ENCODE measurements at places on chromosomes 11 and 22.

DNA sequence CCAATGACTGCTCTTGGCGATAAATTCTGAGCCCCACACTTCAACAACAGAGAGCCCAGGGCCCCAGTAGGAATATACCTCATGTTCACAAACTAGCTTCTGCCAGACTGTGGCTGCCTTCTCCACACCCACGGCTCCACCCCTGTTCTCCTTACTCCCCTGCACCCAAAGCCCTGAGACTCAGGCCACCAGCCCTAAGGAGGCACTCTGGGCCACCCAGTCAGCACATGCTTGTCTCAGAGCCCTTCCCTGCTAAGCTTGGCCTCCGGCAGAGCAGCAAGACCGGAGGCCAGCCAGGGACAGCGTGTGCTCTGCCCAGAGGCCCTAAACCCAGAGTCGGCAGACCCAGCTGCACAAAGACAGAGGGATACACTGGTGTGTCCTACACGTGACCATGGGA lies 27.9 kb downstream of the SPATA19 start:
- no peak for DNase-seq

DNA sequence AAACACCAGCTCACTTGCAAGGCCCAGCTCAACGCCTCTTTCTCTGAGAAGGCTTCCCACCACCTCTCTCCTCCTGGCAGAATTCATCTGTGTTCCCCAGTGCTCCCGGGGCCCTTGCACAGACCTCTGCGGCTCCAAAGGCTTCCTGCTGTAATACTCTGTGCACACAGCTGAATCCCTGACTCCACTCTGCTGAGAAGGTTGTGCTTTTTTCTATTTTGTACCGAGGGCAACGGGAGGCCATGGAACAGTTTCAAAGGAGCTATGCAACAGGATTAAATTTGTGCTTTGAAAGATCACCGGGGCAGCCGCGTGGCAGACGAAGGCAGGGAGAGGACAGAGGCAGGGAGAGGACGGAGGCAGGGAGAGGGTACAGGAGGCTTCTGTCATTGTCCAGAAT lies 49.2 kb upstream of the SYT7 start:
- DNase-seq = no peak

- DNase-seq = no peak
Observed at GRCh38 chr11:62688491-62688890, 839 bp downstream of the LRRN4CL start.

GRCh38 chr22:43129426-43130425 lies 13.5 kb downstream of the MCAT start:
- no peak for DNase-seq

DNA sequence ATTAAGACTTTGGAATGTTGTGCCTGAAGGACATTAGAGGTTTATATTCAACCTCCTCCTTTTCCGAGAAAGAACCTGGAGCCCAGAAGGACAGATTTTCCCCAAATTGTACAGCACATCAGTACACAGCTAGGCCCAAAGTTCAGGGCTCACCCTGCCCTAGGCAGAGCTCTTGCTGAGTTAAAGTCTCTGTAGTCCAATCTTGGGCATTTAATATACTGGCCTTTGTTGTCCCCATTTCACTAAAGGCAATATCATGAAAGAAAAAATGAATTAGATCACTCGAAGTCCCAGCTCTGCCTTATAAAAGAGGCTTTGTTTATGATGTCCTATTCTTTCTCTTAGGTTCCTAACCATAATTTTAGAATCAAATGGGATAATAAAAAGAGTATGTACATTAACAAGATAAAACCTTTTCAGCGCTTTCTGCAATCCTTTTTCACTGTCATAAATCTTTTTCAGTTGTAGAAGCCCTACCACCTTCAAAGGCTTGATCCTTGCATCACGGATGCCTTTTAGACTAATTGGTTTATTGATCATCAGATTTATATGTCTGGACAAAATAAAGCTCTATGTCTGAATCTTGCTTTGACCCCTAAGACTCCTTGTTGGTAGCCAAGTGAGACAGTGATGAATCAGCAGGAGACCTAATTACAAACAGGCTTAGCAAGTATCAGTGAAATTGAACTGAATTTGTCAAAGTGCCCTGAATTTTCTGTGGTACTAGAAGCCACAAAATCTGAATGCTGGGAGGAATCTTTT lies 39.8 kb downstream of the RELT start:
- DNase-seq = no peak

DNA sequence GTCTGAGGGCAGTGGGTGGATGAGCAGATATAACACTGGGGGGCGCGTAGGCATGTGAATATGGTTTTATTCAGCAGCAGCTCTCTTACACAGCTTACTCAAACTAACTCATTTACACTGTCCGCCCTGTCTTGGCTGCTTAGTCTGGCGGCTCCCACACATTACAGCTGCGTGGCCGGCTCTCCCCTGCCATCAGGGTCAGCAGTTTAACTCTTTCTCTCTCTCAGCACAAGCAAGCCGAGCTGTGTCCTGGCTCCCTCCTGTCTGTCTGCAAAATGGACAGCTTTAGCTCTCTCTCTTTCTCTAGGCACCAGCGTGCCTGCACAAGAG lies 1310.1 kb upstream of the RAG2 start:
- no peak for DNase-seq

DNA sequence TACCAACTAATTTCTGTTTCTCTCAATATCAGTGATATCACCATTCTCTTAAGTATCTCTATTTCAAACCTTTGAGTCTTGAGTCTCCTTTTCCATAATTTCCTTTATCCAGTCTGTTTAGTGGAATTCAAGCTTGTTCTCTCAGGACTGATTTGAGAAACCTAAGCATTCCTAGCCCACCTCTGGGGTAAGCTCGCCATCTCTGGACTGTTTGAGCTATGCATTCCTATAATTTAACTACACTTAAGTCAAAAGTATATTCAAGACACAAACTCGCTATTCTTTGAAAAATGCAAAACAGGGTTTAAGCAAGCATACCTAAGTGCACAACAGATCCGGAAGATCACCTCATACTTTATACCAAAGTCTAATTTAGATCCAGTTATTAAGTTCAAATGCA lies 2.1 kb upstream of the DLAT start:
- DNase-seq = no peak

DNA sequence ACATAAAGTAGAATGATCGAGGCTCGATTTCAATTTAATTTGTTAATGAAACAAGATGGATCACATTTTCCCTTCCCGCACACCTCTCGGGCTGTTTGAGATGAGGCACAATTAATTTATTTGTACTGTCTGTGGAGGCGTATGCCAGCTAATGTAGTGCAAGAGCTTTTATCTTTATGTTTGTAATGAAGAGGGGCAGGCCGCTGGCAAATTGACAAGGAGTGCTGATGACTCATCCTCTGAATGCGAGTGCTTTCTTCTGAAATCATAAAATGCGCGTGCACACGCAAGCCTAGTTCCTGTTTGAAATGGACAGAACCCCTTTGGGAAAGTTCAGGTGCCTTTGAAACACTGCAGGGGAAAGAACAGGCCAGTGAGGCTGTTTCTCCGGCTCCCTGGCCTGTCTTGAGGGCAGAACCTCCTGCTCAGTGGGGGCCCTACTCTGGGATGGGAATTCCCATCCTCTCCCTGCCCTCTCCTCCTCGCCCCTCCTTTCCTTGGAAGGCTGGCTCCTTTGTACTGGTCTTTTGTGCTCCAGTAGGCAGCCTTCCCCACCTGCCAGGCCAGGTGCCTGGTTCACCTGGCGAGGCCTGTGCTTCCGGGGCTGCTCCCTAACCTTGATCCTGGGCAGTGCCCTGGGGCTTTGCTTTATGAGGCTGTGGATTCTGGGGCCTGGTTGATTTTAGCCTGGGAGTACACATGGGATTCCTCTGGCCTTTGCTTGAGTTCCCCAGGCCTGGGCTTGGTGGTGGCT lies 50.3 kb downstream of the TEAD1 start:
- DNase-seq = peak; percentile 8

DNA sequence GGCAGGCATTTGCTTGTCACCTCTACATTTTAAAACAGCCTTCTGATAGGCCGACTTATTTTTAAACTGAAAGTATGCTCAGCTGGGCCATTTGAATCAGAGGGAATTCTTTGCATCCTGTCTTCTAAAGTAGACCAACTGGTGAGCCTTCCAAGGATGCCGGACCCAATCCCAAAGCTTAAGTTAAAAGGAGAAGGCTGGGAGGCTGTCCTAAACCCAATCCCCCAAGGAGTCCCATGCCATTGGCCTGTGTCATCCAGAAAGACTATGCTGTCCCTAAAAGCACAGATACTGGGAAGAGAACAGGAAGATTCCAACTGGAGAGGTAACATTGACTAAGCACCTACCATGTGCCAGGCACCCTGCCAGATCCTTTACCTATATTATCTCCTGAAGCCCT lies 18.0 kb downstream of the TENM4 start:
- no peak for DNase-seq

DNA sequence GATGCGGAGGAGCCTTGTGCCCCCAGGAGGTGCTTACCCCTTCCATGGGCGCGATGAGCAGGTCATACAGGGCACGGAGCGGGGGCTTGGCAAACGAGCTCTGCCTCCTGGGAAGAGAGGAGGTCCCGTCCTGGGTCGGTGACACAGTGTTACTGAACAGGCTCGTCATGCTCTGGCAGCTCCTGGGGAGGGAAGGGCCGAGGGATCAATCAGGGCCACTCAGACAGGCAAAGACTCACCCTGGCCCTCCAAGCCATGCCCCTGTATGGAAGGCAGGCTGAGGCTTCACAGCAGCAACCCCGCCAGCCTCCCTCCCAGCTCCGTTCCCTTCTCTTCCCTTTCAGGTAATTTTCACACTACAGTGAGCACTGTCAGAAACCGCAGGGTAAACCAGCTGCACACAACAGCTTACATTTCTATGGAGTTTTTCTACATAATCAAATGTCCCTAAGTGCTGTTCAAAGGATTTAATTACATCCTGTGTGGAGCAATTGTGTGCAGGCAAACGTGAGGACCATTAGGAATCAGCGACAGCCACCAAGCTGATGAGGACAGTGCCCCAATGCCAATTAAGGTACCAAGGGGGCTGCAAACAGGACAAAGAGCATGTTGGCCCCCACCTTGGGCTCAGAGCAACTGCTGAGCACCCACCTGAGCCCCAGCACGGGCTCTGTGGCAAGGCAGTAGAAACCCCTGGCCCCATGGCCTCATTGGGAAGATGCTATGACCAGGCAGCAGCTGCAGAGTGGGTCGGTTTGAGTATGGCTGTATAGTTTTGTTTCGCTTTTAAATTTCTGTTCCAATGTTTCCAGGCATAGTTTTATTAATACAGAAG lies 95.4 kb upstream of the PITPNB start:
- DNase-seq = no peak

- peak; percentile 39 for DNase-seq
Observed at GRCh38 chr11:122853971-122854446, 15.7 kb downstream of the CRTAM start.

DNA sequence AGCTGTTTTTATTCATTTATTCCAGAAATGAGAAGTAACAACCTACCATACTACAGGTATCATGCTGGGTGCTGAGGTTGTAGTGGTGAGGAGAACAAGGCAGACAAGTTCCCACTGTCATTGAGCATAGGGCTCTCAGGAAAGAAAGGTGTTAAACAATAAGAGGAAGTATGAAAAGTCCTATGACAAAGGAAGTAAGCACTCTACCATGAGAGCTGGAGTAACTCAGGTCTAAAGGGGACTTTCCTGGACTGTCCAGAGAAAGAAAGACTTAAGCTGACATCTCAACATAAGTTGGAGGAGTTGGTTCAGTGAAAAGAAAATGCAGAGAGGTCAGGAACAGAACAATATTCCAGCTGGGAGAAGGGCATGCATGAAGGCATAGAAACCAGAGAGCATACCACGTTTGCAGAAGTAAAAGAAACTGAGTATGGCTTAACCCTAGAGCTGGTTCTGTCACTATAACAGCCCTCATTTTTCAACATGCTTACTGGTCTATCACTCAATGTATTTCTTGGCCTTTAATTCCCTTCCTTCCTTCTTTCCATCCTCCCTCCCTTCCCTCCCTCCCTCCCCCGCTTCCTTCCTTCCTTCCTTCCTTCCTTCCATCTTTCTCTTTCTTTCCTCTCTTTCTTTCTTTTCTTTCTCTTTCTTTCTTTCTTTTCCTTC lies 137.8 kb upstream of the BDNF start:
- no peak for DNase-seq

DNA sequence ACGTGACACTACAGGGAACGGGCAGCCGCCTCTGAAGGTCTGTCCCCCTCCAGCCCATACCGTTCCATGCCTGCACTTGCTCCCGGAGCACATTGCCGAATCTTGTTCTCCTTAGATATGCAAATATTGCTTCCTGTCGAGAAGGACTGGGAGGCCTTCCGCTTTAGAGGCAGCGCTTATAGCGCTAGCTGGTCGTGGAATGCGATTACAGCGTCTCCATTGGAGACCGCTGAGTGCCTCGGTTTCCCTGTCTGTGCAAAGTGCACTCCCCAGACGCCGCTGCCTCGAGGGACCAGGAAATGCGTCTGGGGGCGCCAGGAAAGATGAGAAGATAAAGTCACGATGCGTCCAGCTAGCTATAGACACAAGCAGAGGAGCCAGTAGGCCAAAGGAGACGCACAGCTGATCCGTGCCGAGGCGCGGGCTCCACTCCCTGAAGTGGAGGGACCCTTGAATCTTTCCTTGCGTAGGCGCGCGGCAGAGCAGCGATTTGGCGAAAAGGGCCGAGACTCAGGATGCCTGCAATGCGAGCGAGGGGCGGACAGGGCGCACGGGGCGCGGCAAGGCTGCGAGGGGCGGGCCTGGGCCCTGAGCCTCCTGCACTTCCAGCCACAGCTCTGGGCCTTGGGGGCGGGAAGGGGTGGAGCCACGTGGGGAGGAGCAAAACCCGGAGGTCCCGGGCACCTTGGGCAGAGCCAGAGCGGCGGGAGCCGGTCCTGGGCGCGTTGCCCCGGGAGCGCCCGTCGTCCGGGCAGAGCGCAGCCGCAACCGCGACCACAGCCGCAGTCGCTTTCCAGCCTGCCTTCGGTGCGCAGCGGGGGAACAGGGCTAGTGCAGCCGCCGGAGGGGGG lies at the start of gene RASSF10:
Gene RASSF10 (plus strand): TSS at position 692 of the 851 bp plus-strand sequence. CDS start 261 bp downstream, outside the sequence.
- no peak for DNase-seq

- no peak for DNase-seq
Observed at GRCh38 chr11:26106726-26107125, 225.2 kb upstream of the ANO3 start.

- no peak for DNase-seq
Observed at GRCh38 chr11:12430351-12430750, 53.0 kb downstream of the PARVA start.

DNA sequence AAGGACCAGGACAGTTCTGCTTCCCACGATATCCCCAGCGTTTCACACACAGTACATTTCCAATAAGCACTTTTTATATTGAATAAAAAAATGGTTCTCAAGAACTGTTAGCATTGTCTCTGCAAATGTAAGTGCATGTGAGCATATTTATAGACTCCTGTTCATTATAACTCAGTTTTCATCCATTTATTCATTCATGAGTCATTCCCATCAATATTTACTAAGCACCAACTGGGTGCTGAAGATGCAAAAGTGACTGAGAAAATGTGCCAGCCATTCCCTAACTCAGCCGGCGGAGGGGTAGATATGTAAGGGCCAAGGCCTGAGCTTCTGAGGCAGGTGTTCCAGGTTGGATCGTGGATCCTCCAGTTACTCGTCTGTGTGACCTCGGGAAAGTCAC lies 64.8 kb downstream of the CACNG2 start:
- DNase-seq = no peak

- no peak for DNase-seq
Observed at GRCh38 chr11:21307874-21308273, 638.5 kb downstream of the NELL1 start.

All from hematopoietic multipotent progenitor cell treated with erythropoietin and hydrocortisone succinate and interleukin-3 and kit ligand, for 15 days (in vitro differentiated cells).